ENCODE measurements at places on chromosomes 7 and 10.

GRCh38 chr10:70592746-70593512 lies 9.6 kb downstream of the PRF1 start:
- no peak for DNase-seq

- no peak for DNase-seq
Measured at GRCh38 chr7:51080622-51081269, 235.9 kb downstream of the COBL start.

DNA sequence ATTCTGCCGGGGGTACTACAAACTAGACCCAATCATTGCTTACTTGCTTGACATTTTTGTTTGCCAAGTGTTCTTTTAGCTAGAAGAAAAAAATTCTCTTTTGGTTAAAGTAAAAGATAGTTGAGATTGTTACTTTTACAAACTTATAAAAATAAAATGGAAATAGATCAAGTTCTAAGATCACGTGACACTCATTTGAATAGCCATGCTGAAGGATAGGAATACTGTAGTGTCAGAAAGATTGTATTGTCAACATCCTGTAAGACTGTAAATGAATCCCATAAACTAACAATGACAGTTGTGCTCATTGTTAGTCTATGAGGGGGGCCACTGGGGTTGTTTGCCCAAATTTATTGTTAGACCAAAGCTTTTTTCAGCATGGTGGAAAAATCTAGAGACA lies 10.5 kb downstream of the NRG3 start:
- DNase-seq: no peak

DNA sequence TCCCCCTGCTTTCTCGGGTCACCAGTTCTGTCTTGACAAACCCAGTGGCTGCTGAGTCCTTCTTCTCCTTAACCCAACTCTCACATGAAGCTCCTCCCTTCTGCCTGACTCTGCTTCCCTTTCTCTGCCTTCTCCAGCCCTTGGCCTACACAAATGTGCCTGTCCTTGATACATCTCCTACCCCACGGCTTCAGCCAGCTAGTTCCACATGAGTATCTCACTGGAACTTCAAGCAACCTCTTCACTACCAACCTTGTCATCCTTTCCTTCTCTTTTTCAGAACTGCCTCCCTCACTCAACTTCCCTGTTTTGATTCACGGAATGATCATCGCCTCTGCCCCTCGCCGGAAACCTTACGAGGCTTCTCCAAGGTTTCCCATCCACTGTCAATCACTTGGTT lies 55.9 kb downstream of the PDIA4 start:
- DNase-seq: no peak

- no peak for DNase-seq
Measured at GRCh38 chr10:131553581-131553980, 242.1 kb upstream of the TCERG1L start.

- no peak for DNase-seq
Measured at GRCh38 chr7:56026538-56026937, 24.7 kb downstream of the PSPH start.

- no peak for DNase-seq
Measured at GRCh38 chr7:80671744-80672143, 33.3 kb downstream of the CD36 start.

DNA sequence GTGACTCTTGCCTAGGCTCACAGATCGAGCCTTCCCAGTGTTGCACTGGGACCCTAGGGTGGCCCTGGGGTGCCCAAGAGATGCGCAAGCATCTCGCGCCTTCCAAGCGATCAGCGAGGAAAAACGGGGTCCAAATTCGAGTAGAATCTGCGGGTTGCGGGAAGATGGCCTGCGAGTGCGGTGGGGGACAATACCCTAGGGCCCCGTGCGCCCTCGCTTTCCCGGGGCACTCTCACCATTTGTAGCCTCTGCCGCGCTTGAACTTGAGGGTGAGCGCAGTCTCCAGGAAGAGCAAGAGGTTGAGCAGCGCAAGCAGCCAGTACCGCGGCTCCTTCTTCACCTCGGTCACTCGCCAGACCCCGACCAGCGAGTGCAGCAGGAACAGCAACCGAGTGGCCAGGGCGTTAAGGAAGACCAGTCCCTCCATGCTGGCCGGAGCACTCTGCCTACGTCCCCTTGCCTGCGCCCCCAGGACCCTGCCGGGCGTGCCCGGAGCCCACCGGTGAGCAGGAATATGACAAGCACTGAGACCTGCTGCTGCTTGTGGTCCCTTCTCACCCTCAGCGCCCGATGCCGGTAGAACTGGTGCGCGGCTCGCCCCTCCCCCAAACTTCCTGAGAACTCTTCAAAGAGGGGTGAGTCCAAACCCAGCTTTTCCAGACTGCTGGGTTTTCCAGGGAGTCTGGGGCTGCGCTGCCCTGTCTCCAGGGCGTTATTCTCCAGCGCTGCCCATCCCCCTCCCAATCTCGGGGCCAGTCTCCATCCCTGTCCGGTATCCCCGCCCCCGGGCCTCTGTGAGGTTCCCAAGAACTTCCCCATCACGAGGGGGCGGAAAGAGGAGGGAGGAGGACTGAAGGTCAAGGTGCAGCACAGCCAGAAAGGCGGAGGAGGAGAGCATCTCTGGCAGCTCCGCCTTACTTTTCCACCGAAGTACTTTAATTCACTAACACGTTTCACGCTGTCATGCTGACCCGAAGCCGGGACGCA lies at the start of gene TMEM26:
Gene TMEM26 (minus strand): TSS at position 727 of the 987 bp plus-strand sequence. CDS start 300 bp downstream, at position 427.
- peak; percentile 46 for DNase-seq

DNA sequence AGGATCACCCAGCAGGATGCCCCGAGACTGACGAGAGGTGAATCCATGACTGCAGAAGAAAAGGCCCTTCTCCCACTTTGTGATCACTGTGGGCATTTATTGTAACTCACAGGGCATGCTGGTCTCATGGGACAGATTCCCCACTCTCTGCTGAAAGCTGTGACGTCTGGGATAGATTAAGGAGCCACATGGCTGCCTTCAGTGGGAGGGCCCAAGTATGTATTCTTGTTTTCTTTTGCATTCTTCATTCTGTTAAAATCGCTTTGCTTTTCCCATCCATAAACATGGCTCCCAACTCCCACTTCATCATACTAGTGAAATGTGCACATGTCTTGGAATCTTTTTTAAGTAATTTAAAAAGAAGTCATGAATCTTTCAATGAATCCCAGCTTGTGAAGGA lies 67.2 kb downstream of the FAM107B start:
- peak; percentile 21 for DNase-seq

DNA sequence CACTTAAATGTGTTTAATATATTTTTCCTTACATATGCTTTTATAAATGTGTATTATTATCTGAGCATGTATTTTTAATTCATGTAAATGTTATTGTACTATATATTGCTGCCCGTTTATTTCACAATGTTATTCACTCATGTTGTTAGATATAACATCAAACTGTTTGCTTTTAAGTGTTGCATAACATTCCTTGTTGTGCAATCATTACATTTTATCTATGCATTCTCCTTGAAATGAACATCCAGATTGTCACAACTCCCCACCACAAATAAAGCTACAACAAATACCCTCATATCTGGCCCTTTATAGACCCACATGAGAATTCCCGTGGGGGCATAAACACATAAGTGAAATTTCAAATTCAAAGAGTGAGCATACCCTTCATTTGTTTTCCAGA lies 264.2 kb downstream of the HPSE2 start:
- DNase-seq: peak; percentile 1

- DNase-seq: no peak
Measured at GRCh38 chr10:27661514-27662286, 83.9 kb downstream of the MKX start.

DNA sequence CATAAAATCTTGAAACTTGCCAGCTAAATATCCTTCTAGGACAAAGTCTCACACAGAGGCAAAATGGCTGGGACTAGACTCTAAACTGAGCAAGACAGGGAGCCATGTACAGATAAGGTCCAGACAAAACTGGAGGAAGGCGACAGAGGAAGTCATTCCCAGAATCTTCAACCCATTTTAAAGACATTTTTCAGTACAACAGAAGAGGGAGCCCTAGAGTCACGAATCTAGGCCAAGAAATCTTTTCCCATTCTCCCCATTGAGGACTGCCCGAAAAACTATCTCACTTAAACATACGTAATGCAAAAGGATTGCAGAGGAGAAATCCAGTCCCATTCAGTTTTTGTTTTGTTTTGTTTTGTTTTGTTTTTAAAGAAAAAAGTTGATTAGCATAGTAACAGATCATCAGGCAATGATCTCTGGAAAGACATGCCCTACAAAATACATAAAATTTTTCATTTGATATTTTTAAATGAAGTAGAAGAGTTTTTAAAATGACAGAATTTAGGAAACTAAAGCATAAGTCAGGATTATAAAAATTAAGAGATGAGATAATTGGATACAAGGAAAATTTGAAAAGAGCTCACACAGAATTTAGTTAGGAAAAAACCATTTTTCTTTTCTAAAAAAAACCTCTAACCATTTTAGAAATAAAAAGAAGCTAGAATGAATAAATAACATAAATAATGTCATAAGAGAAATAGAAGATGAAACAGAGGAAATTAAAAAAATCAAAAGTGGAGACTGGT lies 16.9 kb upstream of the PRF1 start:
- peak; percentile 58 for DNase-seq

- no peak for DNase-seq
Measured at GRCh38 chr7:91559947-91560346, 295.7 kb downstream of the FZD1 start.

DNA sequence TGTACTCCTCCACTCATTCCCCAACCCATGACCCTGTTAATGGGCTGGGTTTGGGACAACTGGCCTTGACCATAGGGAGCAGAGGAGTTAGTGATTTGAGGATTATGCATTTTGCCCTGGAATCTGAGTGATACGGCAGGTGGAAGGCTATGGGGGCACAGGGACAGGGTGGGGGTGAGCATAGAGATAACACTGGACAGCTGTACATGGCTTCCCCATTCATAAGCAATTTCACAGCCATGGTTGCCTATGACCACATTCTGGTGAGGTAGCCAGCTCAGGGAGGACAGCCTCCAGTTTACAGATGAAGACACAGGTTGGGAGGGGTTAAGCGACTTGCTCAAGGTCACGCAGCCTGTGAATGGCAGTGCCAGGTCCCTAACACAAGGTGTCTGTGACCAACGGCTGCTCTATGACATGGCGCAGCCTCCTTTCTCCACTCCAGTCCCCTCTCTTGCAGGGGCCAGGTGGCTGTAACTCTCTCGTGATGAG lies 319.5 kb downstream of the PLXNA4 start:
- DNase-seq: no peak

GRCh38 chr10:76052682-76053503 lies 621.5 kb downstream of the LRMDA start:
- no peak for DNase-seq

- no peak for DNase-seq
Measured at GRCh38 chr10:1486841-1487687, 250.3 kb downstream of the ADARB2 start.
